ENCODE measurements at places on chromosomes 1 and 21.

DNA sequence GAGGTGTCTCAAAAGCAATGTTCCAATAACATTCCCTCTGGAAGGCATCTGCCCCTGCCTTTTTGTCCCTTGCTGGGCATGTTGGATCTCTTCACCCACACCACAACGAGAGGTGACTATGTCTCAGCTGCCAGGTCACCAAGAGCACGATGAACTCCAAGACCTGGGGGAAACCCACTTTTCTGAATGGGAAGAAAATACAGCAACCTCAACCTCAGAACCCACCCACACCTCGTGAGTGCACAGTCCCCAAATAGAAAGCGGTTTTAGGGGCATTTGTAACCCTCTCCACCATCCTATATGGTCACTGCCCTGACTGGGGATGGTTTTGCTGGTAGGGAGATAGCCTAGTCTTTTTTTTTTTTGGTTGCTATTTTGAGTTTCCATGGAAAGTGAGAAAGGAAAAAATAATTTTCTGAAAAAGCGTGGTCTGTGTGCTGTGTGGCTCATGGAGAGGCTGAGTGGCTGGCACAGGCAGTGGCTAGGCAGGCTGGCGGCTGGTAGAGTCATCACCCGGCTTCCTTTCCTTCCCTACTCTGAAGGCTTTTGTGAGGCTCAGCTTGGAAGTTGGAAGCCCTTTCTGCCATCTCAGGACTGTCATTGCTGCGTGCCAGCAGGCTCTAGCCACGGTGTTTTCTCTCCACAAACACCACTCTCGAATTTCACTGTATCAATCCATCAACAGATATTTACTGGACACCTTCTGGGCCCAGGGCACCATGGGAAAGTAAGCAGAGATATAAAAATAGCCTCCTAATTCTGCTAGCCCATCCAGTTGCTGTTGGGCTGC lies 15.8 kb downstream of the TSPAN2 start:
- no peak for DNase-seq
- peaks cover 17% of the 10 kb centered on the region for H3K27me3 ChIP-seq
- no peaks in the 10 kb centered on the region for H3K4me1 ChIP-seq

- H3K36me3 ChIP-seq, result no peaks in the 10 kb centered on the region
- no peak overlapping the region for H3K27ac ChIP-seq
- H3K27me3 ChIP-seq, result no peaks in the 10 kb centered on the region
- H3K4me1 ChIP-seq, result no peaks in the 10 kb centered on the region
Observed at GRCh38 chr1:90480271-90480835, 236.7 kb downstream of the BARHL2 start.

GRCh38 chr1:79197421-79197820 lies 190.9 kb upstream of the ADGRL4 start:
- H3K4me3 ChIP-seq, result no peak overlapping the region
- H3K4me1 ChIP-seq, result peaks cover 5% of the 10 kb centered on the region
- H3K36me3 ChIP-seq, result no peaks in the 10 kb centered on the region
- H3K27ac ChIP-seq, result no peak overlapping the region
- peak; percentile 12 for DNase-seq

GRCh38 chr1:209820986-209821385 lies 6.8 kb upstream of the UTP25 start:
- no peaks in the 10 kb centered on the region for H3K4me1 ChIP-seq
- no peaks in the 10 kb centered on the region for H3K36me3 ChIP-seq
- H3K4me3 ChIP-seq, result no peak overlapping the region
- peaks cover 2% of the 10 kb centered on the region for H3K27me3 ChIP-seq
- no peak overlapping the region for H3K27ac ChIP-seq
- DNase-seq, result no peak

GRCh38 chr1:145692785-145693443 lies 14.3 kb downstream of the PDZK1 start:
- H3K4me1 ChIP-seq, result peaks cover 4% of the 10 kb centered on the region
- H3K27me3 ChIP-seq, result no peaks in the 10 kb centered on the region
- H3K36me3 ChIP-seq, result no peaks in the 10 kb centered on the region
- no peak overlapping the region for H3K4me3 ChIP-seq
- DNase-seq, result no peak
- no peak overlapping the region for H3K27ac ChIP-seq

GRCh38 chr21:43812139-43812821 lies 22.9 kb downstream of the RRP1 start:
- H3K4me3 ChIP-seq, result no peak overlapping the region
- no peaks in the 10 kb centered on the region for H3K27me3 ChIP-seq
- no peak for DNase-seq
- no peak overlapping the region for H3K27ac ChIP-seq
- peaks cover 4% of the 10 kb centered on the region for H3K4me1 ChIP-seq

DNA sequence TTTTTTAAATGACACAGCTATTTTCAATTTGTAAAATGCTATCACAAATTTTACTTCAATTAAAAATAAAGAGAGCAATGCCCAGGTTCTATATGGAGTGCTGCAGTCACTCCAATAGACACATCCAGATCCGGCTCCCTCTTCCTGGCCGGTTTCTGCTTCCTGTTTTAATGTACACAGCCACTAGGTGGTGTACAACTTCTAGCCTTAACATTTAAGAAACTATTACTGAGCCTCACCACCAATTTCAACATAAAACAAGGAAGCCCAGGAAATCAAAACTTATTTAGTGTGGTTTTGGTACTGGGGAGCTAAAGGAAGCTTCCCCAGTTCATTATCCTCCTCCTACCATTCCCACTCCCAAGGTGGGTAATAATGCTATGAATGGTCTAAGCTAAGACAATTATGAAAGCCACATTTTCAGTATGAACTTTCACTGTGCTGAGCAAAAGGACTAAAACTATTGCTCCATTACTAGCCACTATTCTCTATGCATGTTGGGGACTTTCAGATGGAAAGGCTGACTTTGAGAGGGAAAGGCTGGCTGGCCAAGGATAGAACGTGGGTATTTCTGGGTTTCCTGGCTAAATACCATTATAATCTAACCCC lies 25.5 kb upstream of the MTMR11 start:
- H3K36me3 ChIP-seq, result peaks cover 10% of the 10 kb centered on the region
- H3K27me3 ChIP-seq, result no peaks in the 10 kb centered on the region
- no peaks in the 10 kb centered on the region for H3K4me1 ChIP-seq
- H3K27ac ChIP-seq, result no peak overlapping the region

GRCh38 chr1:57603696-57604095 lies 179.8 kb upstream of the DAB1 start:
- H3K36me3 ChIP-seq, result no peaks in the 10 kb centered on the region
- H3K4me3 ChIP-seq, result no peak overlapping the region
- H3K4me1 ChIP-seq, result no peaks in the 10 kb centered on the region

GRCh38 chr1:91545506-91546300 lies 45.1 kb downstream of the CDC7 start:
- no peak overlapping the region for H3K27ac ChIP-seq
- H3K4me1 ChIP-seq, result no peaks in the 10 kb centered on the region
- no peak for DNase-seq

- no peaks in the 10 kb centered on the region for H3K36me3 ChIP-seq
- no peak overlapping the region for H3K27ac ChIP-seq
- H3K4me1 ChIP-seq, result no peaks in the 10 kb centered on the region
- no peak overlapping the region for H3K4me3 ChIP-seq
- no peaks in the 10 kb centered on the region for H3K27me3 ChIP-seq
Observed at GRCh38 chr1:214709241-214709640, 106.2 kb downstream of the CENPF start.

DNA sequence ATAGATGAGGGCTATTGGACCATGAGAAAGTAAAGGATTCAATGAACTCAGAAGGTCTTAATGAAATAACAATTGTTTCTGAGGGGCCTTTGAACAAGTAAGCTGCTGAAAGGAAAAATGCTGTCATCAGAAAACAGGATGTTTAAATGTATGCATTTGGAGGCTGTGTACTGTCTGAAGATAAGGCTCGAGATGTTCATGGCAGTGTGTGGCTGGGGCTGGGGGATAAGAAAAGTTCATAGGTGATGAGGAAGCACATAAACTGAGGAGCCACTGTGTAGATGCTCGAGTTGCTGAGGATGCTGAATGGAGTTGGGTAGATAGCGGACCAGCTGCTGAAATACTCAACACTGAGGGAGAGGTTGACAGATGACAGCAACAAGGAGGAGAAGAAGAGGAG lies 17.8 kb downstream of the THEM4 start:
- no peak overlapping the region for H3K27ac ChIP-seq
- no peak overlapping the region for H3K4me3 ChIP-seq
- H3K4me1 ChIP-seq, result no peaks in the 10 kb centered on the region

GRCh38 chr1:21175670-21176581 lies 771 bp downstream of the EIF4G3 start:
- H3K27me3 ChIP-seq, result no peaks in the 10 kb centered on the region
- no peaks in the 10 kb centered on the region for H3K4me1 ChIP-seq

GRCh38 chr1:9846611-9847171 lies 22.9 kb upstream of the CLSTN1 start:
- no peak overlapping the region for H3K27ac ChIP-seq
- no peaks in the 10 kb centered on the region for H3K36me3 ChIP-seq
- peaks cover under 1% of the 10 kb centered on the region for H3K27me3 ChIP-seq
- no peaks in the 10 kb centered on the region for H3K4me1 ChIP-seq
- H3K4me3 ChIP-seq, result no peak overlapping the region

- no peak for DNase-seq
- no peaks in the 10 kb centered on the region for H3K27me3 ChIP-seq
- no peak overlapping the region for H3K27ac ChIP-seq
- H3K36me3 ChIP-seq, result peaks cover 4% of the 10 kb centered on the region
- H3K4me1 ChIP-seq, result peaks cover 8% of the 10 kb centered on the region
- H3K4me3 ChIP-seq, result no peak overlapping the region
Observed at GRCh38 chr1:172585861-172586260, 52.9 kb downstream of the SUCO start.

GRCh38 chr1:113809670-113810602 lies 2.3 kb downstream of the RSBN1 start:
- H3K4me3 ChIP-seq, result peak overlapping the region; percentile 96
- no peaks in the 10 kb centered on the region for H3K4me1 ChIP-seq
- no peak for DNase-seq
- H3K36me3 ChIP-seq, result no peaks in the 10 kb centered on the region
- no peak overlapping the region for H3K27ac ChIP-seq

DNA sequence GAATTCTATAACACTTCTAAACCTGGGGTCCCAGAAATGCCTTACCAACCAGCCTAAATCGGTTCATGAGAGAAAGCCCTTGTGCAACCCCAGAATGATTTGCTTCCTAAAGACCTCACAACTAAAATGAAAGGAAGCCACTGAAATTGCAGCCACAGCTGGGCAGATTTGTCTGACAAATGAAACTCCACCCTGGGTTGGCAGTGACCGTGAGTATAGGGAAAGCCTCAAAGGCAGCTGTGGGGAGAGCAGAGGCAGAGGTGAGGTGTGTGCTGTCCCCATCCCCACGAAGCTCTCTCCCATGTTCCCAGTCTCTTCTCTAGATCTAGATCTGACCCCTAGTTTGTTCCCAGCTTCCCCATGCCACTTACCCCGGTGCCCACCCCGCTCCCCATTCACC lies 23.1 kb downstream of the RHBDL2 start:
- H3K27me3 ChIP-seq, result no peaks in the 10 kb centered on the region
- no peaks in the 10 kb centered on the region for H3K36me3 ChIP-seq
- H3K27ac ChIP-seq, result no peak overlapping the region
- DNase-seq, result no peak
- H3K4me1 ChIP-seq, result no peaks in the 10 kb centered on the region
- no peak overlapping the region for H3K4me3 ChIP-seq

DNA sequence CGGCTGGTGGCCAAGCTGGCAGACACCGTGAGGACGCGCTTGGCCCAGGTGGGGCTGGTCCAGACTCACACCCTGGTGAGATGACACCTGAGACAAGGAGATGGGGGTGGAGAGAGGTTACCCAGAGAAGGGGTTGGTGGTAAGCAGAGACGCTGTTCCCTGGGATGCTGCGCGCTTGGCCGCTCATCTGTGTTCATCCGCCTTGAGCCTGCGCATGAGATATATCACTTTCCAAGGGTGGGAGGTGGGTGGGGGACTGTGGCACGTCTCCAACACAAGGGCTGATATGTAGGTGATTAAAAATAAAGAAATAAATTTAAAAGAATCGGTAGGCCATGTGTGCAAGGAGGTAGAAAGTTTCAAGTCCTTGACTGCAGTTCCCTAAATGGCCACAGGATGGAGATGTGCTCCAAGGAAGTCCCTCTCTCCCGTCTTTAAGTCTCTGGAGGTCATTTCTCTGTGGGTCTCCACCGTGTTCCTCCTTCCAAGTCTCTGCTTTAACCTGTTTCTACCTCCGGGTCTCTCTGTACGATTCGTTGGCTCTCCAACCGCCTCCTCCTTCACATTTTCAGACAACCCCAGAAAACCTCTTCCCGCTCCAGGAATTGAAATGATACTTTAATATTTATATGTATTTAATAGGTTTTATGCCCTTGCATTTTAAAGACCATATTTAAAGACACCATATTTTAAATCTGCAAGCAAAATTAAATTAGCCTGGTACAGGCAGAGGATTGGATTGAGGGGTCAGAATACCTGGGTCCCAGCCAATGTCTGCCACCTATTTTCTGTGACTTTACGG lies 4.5 kb downstream of the TTC24 start:
- no peak overlapping the region for H3K4me3 ChIP-seq
- H3K27me3 ChIP-seq, result peaks cover 4% of the 10 kb centered on the region
- no peak overlapping the region for H3K27ac ChIP-seq
- DNase-seq, result peak; percentile 89
- no peaks in the 10 kb centered on the region for H3K4me1 ChIP-seq

- H3K36me3 ChIP-seq, result peaks cover 12% of the 10 kb centered on the region
- H3K27ac ChIP-seq, result no peak overlapping the region
Observed at GRCh38 chr1:43455213-43455889, 1.6 kb upstream of the HYI start.

GRCh38 chr1:205709640-205710039 lies 29.3 kb upstream of the SLC45A3 start:
- DNase-seq, result no peak
- H3K4me3 ChIP-seq, result no peak overlapping the region
- peaks cover 1% of the 10 kb centered on the region for H3K36me3 ChIP-seq
- H3K27me3 ChIP-seq, result no peaks in the 10 kb centered on the region
- peaks cover 2% of the 10 kb centered on the region for H3K4me1 ChIP-seq
- no peak overlapping the region for H3K27ac ChIP-seq

- peaks cover 17% of the 10 kb centered on the region for H3K4me1 ChIP-seq
- peak overlapping the region; percentile 48 for H3K27ac ChIP-seq
- H3K36me3 ChIP-seq, result no peaks in the 10 kb centered on the region
- peak; percentile 51 for DNase-seq
- H3K4me3 ChIP-seq, result no peak overlapping the region
Observed at GRCh38 chr1:15354580-15354965, 55.1 kb upstream of the EFHD2 start.

- no peaks in the 10 kb centered on the region for H3K27me3 ChIP-seq
- no peaks in the 10 kb centered on the region for H3K36me3 ChIP-seq
- H3K4me1 ChIP-seq, result peaks cover 5% of the 10 kb centered on the region
- peak overlapping the region; percentile 34 for H3K27ac ChIP-seq
- H3K4me3 ChIP-seq, result no peak overlapping the region
- peak; percentile 94 for DNase-seq
Observed at GRCh38 chr1:31483012-31483946, 70.3 kb downstream of the SERINC2 start.

GRCh38 chr1:58255192-58255591 lies 291.3 kb downstream of the OMA1 start:
- no peak for DNase-seq
- H3K36me3 ChIP-seq, result no peaks in the 10 kb centered on the region
- no peak overlapping the region for H3K4me3 ChIP-seq
- peaks cover 4% of the 10 kb centered on the region for H3K27me3 ChIP-seq
- no peaks in the 10 kb centered on the region for H3K4me1 ChIP-seq

GRCh38 chr1:24898909-24899439 lies 31.1 kb downstream of the RUNX3 start:
- peaks cover 3% of the 10 kb centered on the region for H3K27me3 ChIP-seq
- DNase-seq, result no peak
- H3K27ac ChIP-seq, result no peak overlapping the region
